AG09309 (cell line): ENCODE measurements at places on chromosomes 12 and 14.

DNA sequence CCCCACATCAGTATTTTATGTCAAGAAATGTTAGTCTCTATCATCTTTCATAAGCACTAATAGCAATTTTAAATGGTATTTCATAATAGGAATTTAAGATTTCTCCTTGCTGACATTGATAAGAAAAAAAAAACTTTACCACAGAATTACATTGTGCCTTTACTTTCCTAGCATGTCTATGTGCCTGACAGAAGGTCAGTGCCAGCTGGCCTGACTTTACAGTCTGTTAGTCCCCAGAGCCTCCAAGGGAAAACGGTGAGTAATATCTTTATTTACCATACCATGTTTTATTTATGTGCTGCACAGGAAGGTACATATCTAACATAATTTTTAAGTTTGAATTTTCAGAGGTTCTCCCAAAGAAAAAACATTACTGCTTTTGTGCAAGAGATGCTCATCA, 152.0 kb upstream of the AEBP2 start:
- DNase-seq = no peak

GRCh38 chr14:45721472-45721871, 468.5 kb upstream of the MIS18BP1 start:
- DNase-seq = no peak

DNA sequence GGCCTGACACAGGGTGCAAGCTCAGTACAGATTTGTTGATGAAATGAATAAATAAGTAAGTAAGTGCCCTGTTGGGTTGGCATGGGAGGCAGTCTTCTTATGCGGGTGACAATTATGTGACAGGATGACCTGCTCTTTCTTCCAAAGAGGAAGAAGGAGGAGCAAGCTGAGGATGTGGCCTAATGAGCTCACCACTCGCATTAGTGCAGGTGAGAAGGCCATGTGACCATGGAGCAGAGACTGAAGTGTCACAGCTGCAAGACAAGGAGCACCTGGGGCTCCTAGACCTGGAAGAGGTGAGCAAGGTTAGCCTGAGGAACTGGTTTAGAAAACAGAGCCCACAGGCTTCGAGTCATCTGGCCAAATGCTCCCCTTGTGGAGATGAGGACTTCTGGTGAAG, 34.9 kb downstream of the LRTM2 start:
- DNase-seq = no peak

DNA sequence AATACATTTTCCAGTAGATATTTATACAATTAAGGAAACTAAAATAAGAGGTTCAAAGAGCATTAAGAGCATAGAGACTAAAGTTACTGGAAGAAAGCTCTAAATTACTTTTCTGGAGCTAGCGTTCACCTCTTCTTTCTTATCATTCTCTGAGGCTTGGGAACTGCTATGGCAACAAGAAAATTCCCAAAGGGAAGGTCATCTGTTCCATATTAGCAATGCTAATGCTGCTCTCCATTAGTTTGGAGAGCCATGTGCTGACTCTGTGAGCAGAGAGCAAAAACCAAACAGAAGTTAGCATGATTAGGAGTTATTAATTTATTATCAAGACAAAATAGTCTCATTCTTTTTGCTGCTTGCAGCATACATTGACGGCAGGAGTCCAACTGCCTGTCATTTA, 143.1 kb upstream of the SLC16A7 start:
- DNase-seq = no peak

DNA sequence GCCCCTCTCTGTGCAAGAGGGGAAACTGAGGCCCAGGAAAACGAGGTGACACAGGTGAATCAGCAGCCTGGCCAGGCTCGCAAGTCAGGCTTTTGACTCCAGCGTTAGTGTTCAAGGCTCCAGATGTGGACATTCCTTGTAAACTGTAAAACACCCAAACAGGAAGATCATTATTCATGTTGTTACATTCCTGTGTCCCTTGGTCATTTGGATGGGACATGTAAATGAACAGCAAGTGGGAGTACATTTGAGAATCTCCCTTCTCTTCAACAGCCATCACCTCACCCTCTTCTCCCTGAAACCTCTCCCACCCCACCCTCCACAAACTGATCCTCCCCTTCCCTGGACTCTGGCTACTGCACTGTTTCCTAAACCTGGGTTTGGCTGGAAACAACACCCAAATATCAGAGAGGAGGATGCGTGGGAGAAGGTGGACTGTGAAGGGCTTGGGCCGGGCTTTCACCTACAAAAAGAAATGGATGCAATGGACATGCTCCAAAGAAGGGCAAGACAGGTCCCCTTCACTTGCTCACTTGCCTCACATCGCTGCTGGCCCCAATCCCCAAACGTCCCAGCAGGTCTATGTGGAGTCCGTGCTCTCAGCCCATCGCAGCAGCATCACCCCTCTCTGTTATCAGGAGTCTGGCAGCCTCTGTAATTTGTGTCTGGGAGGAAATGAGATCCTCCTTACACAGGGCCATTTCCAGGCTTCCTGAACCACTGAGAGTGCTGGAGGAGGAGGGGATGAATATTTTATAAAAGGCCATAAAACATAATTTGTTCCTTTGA, 76.7 kb downstream of the GALNT8 start:
- no peak for DNase-seq

GRCh38 chr12:94074980-94075629, 73.3 kb upstream of the PLXNC1 start:
- DNase-seq = peak; percentile 91

GRCh38 chr14:103931422-103931821, 3.2 kb downstream of the TDRD9 start:
- no peak for DNase-seq

DNA sequence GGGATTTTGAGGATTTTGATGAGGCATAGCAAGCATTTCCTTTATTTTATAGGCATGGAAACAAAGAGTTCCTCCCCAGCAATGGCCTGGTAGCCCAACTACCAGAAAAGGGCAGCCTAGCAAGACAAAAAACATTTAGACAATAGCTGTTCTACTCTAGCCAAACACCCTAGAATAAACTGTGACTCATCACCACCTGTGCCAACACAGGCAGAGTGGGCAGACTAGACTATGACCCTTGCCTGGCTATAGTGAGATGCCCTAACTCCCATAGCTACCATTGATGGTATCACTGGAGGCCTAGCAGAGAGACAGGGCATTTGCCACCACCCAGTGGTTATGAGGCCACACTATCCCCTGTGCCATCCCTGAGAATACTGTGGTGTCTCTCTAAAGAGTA, 15.5 kb upstream of the CCER1 start:
- no peak for DNase-seq
